ENCODE measurements at places on chromosomes 2 and 18.

DNA sequence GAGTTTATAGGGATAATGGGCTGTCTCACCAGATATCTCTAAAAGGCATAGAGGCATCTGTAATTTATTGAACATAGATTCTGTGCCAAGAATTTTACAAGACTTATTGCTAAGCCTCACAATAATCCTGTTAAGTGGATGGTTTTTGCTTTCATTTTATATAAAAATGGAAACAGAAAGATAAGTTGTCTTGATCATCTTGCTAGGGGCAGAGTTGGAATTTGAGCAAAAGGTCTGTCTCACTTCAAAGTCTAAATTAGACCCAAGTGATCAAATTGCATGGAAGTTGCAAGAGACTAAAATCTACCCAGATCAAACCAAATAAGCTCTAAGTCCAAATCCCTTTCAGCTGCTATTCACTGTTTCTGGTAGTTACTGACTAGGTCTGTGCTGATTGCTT, 95.3 kb upstream of the SOX11 start:
- DNase-seq: no peak

GRCh38 chr2:191218292-191218898, 26.8 kb upstream of the MYO1B start:
- DNase-seq: no peak

GRCh38 chr18:41700416-41700815, 254.6 kb upstream of the PIK3C3 start:
- DNase-seq: no peak

- no peak for DNase-seq
Measured at GRCh38 chr2:240369801-240370585, 65.5 kb upstream of the GPC1 start.

DNA sequence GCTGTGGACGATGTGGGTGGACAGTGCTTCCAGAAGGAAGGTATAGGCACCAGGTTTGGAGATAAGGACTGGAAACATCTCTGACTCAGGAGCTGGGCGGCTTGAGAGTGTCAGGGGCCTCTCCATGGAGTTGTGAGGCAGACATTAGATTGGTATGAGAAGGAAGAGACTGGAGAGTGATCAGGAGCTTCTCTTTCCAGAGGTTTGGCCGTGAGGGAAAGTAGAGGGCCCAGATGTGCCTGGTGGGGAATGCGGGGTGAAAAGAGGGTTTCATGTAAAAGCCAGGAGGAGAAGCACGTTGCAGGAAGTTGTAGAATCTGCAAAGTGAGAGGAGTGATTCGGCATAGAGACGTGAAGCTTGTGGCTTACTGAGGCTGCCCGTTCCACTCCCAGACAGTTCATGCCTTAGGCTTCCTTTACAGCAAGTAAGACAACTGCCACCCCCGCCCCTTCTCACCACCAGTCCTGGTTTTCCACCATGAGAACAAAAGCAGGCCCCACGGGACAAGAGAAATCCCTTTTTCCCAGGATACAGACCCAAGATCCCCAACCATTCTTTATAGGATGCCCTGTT, 166.3 kb upstream of the HDAC4 start:
- DNase-seq: no peak

DNA sequence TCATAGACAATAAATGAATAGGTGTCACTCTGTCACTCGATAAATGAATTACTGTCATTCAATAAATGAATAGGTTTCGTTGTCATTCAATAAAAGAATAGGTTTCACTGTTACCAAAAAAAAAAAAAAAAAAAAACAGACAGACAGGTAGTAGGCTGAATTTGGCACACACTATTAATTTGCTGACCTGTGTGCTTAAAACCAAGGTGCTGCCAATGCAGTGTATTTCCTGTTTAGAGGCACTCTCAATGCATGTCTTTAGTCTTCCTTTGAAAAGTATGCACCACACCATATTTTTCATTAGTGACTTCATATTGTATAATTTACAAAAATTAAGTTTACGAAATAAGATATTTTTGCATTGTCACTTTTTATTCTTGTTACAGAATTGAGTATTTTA, 16.2 kb downstream of the ANKRD62 start:
- DNase-seq: no peak

- no peak for DNase-seq
Measured at GRCh38 chr2:152534460-152535135, 182.7 kb downstream of the PRPF40A start.

- no peak for DNase-seq
Measured at GRCh38 chr2:28377984-28378678, 14.5 kb upstream of the FOSL2 start.
